ENCODE measurements at places on chromosomes 4 and X. TPM values are rescaled to one million over a fixed set of nuclear protein-coding genes. Genes with fewer than 3 reads are reported as not detected.

Gene LANCL3
- total RNA-seq = 0.16 TPM

Gene FHDC1
- total RNA-seq = 2.0 TPM

Gene CNKSR2
- total RNA-seq = 4.9 TPM

Gene PASD1
- total RNA-seq = not detected

Gene TSPAN6
- total RNA-seq = 49.5 TPM

Gene SHROOM2
- 3.9 TPM for total RNA-seq

Gene MSANTD1
- total RNA-seq = 0.48 TPM

Gene SPIN4
- total RNA-seq = 7.5 TPM

Gene BMX
- total RNA-seq = 3.9 TPM

Gene PHKA1
- 9.8 TPM for total RNA-seq

Gene TLR10
- 1.3 TPM for total RNA-seq

Gene C4orf36
- 0.96 TPM for total RNA-seq

Gene MAOA
- total RNA-seq = 128 TPM

Gene MEPE
- total RNA-seq = not detected

Gene ZNF185
- 19.5 TPM for total RNA-seq

Gene GATA1
- total RNA-seq = not detected

Gene GPRASP2
- total RNA-seq = 13.1 TPM

Gene KCTD8
- total RNA-seq = 0.33 TPM

DNA sequence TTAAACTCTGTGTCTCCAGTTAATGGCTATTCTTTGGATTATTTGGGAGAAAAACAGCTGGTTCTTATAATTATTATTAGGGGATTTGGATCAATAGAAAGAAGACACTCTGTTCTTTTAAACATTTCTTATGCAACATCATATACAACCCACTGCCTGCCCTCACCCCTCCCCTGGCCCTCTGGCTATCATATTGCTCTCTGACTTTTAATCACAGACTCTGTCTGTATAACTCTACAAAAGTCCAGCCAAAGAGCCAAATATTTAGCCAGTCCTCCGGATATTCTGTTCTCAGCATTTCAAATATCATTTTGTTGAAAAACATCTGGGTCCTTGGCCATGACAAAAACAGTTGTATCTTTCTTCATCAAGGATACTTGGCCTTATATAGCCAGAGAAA, 19.0 kb upstream of the PACRGL start:
- no peak for DNase-seq

GRCh38 chr4:532588-533317, 33.7 kb downstream of the PIGG start:
- peak; percentile 4 for DNase-seq

- DNase-seq = no peak
Observed at GRCh38 chr4:36304138-36304681, 22.8 kb downstream of the DTHD1 start.

- no peak for DNase-seq
Observed at GRCh38 chr4:76376534-76376933, 44.4 kb downstream of the CCDC158 start.

GRCh38 chrX:110915570-110915969, 120.0 kb upstream of the CHRDL1 start:
- no peak for DNase-seq

DNA sequence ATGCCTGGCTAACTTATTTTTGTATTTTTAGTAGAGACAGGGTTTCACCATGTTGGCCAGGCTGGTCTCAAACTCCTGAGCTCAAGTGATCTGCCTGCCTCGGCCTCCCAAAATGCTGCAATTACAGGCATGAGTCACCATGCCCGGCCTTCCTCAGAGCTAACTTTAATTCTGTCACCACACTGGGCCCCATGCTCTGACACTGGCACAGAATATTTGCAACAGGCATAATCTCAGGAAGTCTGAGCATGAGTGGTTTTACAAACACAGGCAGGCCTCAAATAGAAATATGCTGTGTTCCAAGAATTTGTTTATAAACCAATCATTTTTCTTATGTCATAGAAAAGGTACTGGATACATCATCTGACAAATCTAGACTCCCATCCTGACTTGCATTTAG, 32.7 kb upstream of the FAM9C start:
- DNase-seq = no peak

- DNase-seq = no peak
Observed at GRCh38 chr4:8141935-8142334, 16.7 kb downstream of the ABLIM2 start.

- DNase-seq = no peak
Observed at GRCh38 chr4:64584981-64585557, 175.8 kb upstream of the TECRL start.

DNA sequence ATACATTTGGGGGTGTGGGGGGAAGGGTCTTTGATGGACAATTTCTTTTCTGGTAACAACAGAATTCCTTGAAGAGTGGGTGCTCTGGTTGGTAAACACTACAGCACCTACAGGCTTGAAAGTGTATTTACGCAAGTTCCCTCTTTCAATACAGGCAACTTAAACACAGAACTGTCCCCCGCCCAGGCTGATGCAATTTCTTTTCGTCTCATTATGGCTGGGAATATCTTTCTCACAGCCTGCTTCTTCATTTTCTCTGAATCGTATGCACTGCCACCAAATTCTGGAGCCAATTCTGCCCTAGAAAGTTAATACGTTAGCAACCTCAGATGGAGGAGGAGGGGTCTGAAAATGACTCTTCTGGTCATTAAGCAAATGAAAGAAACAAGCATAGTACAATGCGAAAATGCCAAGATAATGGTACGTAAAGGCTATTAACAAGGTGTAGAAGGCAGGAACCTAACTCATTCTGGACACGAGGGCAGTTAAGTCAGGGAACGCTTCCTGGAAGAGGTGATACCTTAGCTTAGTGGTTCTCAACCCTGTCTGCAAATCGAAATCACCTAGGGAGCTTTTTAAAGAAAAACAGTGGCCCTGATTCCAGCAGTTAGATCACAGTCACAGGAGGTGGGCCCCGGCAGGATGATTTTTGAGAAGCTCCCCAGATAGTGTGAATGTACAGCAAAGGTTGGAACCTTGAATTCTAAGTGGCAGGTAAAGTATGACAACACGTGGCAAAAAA, 1.0 kb downstream of the AGA start:
- no peak for DNase-seq

DNA sequence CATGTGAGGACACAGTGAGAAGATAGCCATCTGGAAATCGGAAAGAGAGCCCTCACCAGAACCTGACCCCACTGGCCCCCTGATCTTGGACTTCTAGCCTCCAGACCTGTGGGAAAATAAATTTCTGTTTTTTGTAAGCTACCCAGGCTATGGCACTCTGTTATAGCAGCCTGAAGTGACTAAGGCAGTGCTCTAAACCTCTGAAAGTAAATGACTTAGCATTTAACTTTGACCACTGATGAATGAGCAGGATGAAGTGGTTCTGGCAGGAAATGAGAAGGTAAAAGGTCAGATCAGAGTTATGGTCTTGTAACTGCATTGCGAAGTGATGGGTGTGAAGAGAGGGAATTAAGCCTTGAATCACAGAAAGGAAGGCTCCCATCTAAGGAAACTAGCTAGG, 17.0 kb downstream of the GPAT3 start:
- DNase-seq = no peak

DNA sequence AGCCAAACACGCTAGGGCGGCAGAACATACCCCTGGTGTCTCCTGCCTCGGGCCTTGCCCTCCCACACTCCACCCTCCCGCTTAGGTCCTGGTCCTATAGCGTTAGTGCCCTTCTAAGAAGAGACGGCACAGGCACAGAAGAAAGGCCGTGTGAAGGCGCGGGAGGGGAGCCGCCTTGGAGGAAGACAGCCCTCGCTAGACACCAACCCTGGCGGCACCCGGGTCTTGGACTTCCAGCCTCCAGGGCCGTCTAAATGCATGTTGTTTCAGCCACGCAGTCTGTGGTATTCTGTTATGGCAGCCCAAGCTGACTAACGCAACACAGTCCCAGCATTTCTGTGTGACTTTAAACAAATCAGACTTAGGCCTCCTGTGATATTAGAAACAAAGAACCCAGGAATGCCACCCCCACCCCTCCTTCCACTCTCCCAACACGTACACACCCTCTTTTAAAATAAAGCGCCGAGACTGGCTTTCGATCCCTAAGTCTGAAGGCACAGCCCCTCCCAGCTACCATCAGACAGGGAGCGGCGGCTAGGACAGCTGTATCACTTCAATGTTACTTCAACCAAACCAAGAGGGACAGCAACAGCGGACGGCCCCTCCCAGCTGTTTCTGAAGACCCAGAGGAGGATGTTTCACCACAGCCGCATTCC, 128.0 kb downstream of the AFAP1 start:
- no peak for DNase-seq

GRCh38 chr4:114132830-114133229, 153.4 kb upstream of the ARSJ start:
- no peak for DNase-seq

GRCh38 chr4:25377572-25378436, 741 bp downstream of the ANAPC4 start:
- DNase-seq = no peak

GRCh38 chrX:66632473-66632872, 6.4 kb downstream of the EDA2R start:
- no peak for DNase-seq

DNA sequence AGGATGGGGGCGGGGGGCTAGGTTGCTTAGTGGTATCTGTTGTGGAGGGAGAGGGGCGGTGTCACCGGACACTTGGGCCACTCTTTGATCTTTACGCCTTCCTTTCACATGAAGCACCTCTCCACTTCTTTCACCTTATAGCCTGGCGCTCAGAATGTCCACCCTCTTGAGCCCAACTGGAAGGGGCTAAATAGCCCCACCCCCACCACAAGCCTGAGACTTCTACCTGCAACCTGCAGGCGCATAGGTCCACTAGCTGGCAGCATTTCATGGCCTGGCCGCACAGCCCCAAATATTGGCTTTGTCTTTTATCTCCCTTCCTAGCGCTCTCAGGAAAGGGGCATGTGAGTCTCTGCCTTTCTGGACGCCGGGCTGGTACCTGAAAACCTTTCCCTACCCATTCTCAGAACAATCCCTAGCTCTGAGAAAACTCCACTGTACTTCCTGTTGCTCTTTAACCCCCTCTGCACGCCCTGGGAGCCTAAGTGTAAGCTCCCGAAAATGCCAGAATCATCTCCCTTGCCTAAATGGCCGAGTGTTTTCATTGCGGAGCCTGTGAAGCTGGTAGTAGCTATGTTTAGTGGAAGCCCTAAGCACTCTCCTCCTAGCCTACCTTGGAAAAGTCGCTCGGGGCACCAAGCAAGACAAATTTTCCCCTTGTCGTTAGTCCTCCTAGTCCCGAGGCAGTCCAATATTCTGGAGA, 1.2 kb upstream of the TRPC5 start:
- DNase-seq = no peak

GRCh38 chr4:174088795-174089194, 194.7 kb downstream of the FBXO8 start:
- no peak for DNase-seq

- DNase-seq = no peak
Observed at GRCh38 chr4:183335369-183335940, 13.2 kb upstream of the CLDN24 start.

DNA sequence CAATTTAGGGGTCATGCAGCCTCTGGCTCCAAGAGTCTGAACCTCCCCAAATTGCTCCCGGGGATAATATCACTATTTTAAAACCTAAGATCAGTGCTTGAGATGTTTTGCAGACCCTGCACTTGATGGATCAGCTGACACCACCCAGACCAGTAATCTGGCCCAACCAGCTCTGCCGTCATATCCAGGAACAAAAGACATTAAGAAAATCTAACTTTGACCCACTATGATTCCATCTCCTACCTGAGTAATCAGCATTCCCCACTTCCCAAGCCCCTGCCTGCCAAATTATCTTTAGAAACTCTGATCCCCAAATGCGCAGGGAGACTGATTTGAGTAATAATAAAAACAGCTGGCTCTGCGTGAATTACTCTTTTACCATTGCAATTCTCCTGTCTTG, 34.4 kb upstream of the CCNG2 start:
- DNase-seq = no peak

DNA sequence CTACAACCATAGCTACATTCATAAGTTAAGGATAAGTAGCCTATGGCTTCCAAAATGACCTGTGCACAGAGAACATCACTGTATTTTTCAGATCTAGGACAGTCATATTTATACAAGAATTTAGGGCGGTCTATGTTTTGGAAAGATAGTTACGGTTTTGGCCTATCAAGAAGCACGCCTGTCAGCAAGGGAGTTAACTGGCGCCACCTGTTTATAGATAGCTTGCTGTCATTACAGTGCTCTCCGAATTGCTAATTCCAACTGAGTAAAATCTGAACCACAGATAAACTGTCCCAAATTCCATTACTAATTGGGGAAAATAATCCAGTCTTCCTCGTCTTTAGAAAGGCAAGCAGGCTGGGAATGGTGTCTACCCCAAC, 646 bp downstream of the ABCB7 start:
- DNase-seq = no peak

DNA sequence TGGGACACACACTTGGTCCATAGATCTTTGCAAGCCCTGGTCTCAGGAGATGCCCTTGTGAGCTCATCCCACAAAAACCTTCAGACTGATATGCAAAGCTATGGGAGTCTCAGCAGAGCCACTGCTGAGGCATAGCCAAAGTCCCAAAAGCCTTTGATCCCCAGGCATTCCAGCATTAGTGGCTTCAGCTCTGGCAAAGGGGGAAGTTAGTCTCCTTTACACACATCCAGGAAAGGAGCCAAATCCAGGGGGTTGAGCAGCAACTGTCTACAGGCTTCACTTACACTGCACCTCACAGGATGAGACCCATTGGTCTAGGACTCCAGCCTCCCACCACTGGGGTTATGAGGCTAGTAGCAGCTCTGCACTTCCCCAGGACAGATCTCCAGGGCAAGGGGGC, 14.0 kb downstream of the PF4 start:
- no peak for DNase-seq

DNA sequence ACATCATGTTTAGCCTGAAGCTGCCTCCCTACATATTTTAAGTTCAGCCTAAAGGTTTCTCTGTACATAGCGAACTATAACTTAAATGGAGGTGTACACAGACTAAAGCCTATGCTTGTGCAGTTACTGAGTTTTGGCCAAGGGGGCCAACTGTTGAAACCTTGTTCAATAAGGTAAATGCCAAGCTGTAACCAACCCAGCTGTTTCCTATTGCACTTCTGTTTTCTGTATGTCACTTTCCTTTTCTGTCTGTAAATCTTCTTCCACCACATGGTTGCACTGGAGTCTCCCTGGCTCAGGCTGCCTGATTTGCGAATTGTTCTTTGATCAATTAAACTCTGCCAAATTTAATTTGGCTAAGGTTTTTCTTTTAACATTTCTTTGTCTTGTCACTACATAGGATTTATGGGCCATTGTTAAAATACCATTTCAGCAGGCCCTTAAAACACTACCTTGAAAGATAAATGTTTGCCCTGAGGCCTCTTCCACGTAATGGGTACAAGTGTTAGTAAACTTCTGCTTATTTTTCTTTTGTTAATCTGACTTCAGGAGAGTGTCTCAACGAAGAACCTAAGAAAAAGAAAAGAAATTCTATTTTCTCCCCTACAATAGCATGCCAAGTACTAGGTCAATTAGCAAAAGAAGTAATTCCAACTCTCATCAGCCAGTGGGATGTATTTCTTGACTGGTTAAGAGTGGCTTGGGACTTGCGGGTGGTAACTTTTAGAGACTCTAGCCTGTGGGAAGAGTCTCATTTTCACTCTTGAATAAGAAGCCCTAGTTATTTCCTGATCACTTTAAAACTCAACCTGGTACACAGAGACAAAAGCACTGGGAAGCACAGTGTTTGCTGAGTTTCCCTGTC, 45.7 kb upstream of the PRSS12 start:
- no peak for DNase-seq

Data from breast epithelium (tissue), 4 donors.